ENCODE measurements at places on chromosomes 16 and 17.

GRCh38 chr16:30457256-30457655 lies 11.6 kb upstream of the SEPHS2 start:
- no peak for DNase-seq

DNA sequence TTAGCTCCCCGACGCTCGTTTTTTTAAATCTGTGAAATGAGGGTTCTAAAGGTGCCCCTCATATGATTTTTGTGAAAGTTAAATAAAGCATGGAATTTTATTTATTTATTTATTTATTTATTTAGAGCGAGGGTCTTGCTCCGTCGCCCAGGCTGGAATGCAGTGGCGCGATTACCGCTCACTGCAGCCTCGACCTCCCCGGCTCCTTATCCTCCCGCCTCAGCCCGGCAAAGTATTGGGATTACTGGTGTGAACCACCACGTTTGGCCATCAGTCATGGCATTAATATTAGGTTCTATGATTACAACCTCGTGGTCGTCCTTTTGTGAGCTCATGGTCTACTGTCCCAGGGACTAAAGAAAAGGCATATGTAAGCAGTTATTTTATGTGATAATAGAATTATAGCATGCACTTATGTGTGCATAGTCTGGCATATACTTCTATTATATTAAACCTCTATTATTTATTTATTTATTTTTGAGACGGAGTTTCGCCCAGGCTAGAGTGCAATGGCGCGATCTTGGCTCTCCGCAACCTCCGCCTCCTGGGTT lies 557 bp upstream of the LUC7L start:
- DNase-seq: no peak

DNA sequence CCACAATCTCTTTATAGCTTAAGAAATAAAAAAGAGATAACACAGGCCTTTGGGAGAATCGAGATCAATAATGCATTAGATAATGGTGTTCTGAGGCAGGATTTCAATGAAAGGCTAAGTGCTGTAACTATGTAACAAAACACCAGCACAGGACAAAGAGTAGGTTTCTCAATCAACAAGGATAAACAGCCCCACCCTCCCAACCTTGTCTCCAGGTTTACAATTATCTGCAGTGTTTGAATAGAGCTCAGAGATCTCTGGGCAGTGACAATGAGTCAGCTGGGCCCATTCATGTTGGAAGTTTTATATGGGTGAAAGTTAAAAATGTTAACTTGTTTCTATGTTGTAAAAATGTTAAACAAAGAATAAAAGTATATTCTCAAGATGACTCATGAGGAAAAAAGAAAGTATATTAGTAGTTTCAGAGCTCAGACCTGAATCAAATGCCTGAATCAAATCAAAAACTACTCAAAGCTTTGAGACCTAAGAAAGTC lies 17.0 kb upstream of the KRT20 start:
- no peak for DNase-seq

DNA sequence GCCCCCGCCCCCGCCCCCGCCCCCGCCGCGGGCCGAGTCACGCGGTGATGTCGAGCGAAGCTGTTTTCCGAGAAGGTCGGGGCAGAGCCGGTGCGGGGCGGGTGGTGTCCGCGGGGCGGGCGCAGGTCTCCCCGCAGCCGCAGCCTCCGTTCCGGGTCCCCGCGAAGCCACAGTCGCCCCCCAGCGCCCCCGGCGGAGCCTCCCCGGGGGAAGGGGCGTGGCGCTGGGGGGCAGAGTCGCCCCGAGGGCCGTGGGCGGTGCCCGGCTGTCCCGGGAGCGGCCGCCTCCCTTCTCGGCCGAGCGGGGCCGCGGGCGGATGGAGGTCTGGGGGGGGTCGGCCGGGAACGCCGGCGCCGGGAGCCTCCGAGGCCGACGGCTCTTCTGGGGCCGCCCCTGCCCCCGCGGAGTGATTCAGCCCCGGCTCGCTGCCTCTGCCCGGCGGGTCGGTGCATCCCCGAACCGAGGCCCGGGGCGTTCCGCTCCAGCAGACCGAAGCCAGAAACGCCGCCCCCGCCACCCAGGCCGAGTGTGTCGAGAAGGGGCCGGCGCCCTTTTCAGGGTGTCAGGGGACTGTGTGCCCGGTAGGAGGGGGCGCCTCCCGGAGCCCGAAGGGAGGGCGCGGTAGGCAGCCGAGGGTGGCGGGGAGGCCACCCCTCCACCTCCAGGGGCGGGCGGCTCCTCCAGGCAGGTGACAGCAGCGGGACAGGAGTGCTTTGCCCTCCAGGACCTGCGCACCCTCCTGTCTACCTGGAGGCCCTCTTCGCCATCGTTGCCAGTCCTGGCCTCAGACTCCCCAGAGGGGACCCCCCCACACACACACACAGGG lies 1.7 kb downstream of the METRNL start:
- peak; percentile 65 for DNase-seq

- DNase-seq: no peak
Measured at GRCh38 chr16:24543949-24544348, 4.6 kb downstream of the RBBP6 start.

- no peak for DNase-seq
Measured at GRCh38 chr17:1267471-1267943, 2.7 kb upstream of the BHLHA9 start.

DNA sequence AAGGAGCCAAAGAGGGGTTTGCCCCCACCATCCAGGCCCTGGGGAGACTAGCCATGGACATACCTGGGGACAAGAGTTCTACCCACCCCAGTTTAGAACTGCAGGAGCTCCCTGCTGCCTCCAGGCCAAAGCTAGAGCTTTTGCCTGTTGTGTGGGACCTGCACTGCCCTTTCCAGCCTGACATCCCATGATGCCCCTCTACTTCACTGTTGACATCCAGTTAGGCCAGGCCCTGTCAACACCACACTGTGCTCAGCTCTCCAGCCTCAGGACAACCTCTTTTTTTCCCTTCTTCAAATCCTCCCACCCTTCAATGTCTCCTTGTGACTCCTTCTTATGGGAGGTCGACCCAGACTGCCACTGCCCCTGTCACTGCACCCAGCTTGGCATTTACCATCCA lies 19.8 kb upstream of the CBFB start:
- DNase-seq: no peak

GRCh38 chr16:88049561-88050545 lies 98.6 kb downstream of the BANP start:
- no peak for DNase-seq

- DNase-seq: no peak
Measured at GRCh38 chr17:5220074-5220473, 14.6 kb downstream of the SCIMP start.

DNA sequence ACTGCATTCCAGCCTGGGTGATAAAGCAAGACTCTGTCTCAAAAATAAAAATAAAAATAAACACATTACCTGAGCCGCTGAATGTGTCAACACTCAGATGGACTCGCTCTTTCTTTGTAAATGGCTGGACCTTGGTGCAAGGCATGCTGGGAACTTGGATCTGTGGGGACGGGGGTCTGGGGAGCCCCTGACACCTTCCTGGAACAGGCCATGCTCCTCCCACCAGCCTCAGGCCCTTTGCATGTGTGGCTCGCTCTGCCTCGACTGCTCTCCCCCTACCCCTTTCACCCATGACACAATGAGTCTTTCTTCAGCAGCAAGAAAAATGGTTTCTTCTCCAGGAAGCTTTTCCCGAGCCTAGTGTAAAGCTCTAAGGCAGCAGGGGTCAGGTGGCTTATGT lies 94.0 kb upstream of the CDH5 start:
- DNase-seq: no peak

- no peak for DNase-seq
Measured at GRCh38 chr16:7101054-7101453, 231.6 kb upstream of the RBFOX1 start.

GRCh38 chr17:58783380-58783779 lies 27.7 kb downstream of the PPM1E start:
- DNase-seq: no peak

GRCh38 chr17:76523084-76524037 lies 14.1 kb downstream of the CYGB start:
- peak; percentile 87 for DNase-seq

DNA sequence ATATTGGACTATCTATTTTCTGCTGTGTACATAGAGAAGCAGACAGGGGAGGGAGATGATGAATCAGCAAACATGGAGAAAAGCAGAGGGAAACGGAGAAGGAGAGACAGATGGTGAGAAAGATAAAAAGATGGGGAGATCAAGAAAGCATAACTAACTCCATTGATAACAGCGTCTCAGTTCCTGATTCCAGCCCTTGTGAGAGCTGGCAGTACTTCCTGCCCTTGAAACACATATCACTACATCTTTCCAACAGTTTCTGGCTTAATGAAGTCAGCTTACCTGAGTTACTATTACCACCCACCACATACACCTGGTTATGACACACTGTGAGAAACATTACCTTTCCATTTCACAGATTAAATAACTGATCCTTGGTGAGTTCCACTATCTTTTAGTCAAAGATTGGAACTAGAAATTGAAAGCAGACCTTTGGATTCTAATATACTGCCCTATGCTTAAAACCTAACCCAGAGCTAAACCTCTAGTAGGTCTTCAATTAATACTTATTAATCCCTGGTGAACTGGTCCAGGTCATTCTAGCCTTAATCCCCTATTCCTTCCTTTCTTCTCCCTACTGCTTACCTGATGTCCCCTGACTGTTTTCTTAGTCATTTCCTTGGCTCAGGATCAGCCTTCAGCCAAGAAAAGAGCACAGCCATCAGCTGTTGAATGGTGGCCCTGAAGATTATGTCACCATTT lies 346.6 kb upstream of the CCL2 start:
- DNase-seq: no peak

DNA sequence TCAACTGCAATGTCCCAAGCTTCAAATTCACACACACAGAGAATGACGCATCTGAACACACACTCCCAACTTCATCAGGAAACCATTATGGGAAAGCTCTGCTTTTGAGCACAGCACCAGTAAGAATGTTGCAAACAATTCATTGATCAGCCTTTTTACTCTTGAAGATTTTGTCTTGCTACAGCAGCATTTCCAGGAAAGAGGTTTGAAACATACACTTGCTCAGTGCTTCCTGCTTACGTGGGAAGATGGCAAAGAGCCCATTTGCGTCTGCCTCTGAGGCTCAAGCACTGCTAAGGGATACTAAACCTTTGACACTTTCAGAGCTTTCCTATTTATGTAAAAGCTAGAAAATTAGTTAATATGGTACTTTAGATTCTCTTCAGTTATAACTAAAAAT lies 77.2 kb upstream of the MON1B start:
- DNase-seq: no peak

- DNase-seq: no peak
Measured at GRCh38 chr17:45172232-45172540, 10.5 kb downstream of the HEXIM2 start.

DNA sequence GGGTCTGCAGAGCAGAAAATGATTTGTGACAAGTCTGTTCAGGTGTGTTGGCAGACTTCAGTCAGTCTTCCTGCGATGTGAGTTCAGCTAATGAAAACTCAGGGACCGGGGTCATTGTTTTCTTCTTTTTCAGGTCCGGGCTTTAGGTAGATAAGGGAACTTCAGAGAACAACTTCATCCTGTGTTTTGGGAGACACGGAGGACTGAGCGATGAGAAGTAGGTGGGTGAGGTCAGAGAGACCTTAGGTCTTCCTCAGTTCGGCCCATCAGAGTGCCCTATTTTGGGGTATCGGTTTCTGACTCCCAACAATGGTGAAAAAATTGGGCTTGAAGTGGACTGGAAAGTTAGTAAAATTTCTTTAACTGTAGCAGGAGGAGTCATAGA lies 88.9 kb upstream of the ATF7IP2 start:
- DNase-seq: no peak

- DNase-seq: no peak
Measured at GRCh38 chr16:72620853-72621252, 427.1 kb downstream of the ZFHX3 start.

DNA sequence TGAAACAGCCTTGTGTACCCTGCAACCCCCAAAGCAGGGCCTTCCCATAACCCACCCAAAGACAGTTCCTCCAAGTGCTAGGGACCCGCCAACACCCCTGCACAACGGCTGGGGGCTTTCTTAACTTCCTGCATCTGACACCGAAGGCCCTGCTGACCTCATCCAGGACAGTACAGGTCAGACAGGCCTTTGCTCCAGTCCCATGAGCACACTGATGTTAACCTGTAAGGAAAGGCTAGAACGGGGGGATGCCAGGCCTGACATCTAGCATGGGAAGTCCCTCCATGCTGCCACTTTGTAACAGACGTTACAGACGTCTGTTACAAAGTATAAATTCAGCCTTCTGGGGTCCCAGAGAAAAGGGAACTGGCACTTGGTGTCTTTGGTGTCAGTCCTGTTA lies 369.1 kb downstream of the CPPED1 start:
- DNase-seq: no peak

DNA sequence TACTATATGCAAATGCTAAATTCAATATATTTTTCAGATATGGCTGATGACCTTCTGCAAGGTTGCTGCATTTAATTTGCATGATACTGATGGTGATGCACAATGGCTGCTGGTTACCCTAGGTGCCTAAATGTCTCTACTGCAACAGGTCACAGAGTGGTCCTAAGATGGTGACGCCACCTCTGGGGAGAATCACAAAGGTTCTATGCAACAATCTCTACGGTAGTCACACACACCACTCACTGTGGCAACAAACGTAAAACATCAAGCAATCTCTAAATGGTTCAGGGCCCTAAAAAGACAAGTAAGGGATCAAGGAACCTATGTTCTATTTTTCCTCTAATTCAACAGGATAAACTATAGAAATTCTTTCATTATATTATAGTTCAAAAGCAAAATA lies 293.3 kb downstream of the CEP112 start:
- no peak for DNase-seq

GRCh38 chr17:76484228-76484725 lies 16.9 kb downstream of the AANAT start:
- DNase-seq: no peak

GRCh38 chr16:30950516-30951065 lies 1.7 kb downstream of the ORAI3 start:
- no peak for DNase-seq

DNA sequence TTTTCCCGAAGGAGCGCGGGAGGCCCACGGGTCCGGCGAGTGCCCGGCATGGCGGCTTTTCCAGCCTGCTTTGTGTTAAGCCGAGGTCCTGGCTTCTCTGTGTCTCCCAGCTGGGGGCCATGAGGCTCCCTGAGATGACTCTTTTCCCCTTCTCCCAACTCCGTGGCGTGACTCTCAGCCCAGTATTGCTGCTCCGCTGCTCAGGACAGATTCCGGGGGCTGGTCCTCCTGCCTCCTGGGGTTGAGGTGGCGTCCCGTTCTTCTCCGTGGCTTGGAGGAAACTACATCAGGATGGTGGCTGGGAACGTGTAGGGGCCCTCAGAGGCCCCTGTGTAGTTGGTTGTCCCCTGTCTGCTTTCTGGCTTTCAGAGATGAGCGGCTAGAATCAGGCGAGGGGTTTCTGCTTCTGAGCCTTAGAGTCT lies 951 bp downstream of the GPS1 start:
- DNase-seq: no peak

- DNase-seq: no peak
Measured at GRCh38 chr16:5022521-5022920, 11.2 kb downstream of the NAGPA start.
